Urothelium cell line (cell line): ENCODE measurements at places on chromosomes 4 and X.

DNA sequence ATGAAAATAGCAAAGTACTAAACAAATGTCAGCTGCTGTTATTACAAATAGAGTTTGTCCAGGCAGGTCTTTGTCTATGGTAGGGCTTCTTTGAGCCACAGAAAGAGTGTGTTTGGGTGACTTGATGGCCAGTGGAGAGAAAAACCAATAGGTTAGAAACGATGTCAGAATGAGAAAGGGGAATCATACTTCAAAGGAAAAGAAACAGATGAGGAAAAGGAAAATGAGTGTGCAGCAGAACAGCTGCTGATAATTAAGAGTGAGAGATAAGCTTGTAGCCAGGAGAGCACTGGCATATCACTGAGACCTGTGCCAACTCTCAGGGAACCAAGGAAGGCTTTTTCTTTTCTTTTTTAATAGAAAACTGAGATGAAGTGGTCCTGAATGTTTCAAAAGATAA, 257.2 kb downstream of the ARHGAP24 start:
- DNase-seq = no peak

DNA sequence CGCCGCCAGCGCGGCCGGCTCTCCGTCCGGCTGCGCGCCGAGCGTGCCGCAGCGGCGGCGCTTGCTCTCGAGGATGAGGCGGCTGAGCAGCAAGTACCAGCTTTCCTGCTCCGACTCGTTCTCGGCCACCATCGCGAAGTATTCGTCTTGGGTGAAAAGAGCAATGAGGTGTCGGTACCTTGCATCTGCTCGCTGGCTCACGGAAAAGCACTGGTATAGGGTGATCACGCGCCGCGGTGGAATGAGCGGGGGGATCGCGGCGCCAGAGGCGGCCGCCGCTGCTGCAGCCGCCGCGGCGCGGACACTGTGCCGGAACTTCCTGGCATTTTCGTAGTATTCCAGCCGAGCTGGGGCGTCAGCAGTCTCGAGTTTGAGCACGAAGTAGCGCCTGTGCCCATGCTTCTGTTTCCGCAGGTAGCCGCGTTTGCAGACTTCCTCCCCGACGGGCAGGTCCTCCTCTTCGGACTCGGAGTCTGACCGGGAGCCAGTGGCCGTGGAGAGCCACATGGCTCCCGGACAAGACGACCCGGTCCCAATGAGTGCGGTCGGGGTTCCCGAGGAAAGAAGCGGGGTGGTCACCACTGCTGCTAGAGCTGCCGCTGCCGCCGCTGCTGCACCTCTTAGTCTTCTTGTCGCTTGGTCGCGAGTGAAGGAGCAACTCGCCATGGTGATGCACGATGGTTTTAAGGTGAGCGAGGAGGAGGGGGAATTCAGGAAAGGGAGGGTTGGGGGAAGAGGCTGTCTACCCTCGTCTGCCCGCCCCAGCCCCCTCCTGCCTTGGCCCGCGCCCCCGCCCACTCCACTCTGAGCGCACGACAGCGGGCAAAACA, 469 bp downstream of the IRS4 start:
- DNase-seq = peak; percentile 4

GRCh38 chrX:42770566-42770965, 7.4 kb downstream of the PPP1R2C start:
- peak; percentile 4 for DNase-seq

DNA sequence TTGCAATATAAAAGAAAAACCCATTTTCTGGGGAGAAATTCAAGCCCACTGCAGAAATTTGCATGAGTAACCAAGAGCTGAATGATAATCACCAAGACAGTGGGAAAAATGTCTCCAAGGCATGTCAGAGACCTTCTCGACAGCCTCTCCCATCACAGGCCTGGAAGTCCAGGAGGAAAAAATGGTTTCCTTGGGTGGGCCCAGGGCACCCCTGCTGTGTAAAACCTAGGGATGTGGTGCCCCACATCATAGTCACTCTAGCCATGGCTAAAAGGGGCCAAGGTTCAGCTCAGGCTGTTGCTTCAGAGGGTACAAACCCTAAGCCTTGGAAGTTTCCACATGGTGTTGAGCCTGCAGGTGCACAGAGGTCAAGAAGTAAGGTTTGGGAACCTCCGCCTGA, 108.4 kb downstream of the FAT4 start:
- no peak for DNase-seq

DNA sequence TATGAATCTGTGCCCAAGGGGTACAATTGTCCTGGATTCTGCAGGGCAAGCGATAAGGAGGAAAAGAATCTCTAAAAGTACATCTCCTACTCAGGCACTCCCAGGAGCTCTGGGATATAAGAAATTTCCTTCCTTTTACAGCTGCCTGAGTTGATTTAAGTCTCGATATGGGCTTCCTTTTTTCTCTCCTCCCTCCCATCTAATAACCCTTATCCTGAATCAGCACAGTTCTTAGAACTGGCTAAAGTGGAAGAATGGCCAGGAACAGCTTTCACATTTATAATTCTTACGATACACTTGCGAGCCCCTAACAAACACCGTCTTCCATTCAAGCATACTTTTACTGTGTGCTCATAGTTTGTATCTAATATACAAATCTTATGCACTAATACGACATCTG, 21.2 kb downstream of the LRP2BP start:
- DNase-seq = no peak

DNA sequence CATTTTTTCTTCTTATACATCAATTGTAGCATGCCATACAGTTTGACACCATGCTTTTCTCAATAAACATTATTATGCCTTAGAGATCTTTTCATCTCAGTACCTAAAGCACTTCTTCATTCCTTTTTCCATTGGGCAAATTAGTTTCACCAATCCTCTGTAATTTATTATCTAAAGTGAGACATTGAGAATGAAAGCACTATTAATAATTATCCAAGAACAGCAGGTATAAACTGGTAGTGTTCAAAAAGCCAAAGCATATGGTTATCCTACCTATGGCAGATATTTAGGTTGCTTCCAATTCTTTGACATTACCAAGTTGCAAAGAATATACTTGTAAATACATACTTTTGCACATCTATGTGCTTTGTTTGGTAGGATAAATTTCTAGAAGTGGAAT, 15.6 kb downstream of the LAMTOR3 start:
- no peak for DNase-seq
